DMS153 (cell line): ENCODE measurements at places on chromosomes 12 and 14.

GRCh38 chr12:2642896-2643425, 151.8 kb upstream of the FKBP4 start:
- DNase-seq = no peak

- DNase-seq = no peak
Measured at GRCh38 chr12:27012239-27012981, 1.8 kb downstream of the TM7SF3 start.

- peak; percentile 56 for DNase-seq
Measured at GRCh38 chr12:79001404-79001803, 136.8 kb downstream of the SYT1 start.

GRCh38 chr14:75277008-75277814, 1.4 kb upstream of the FOS start:
- peak; percentile 87 for DNase-seq

DNA sequence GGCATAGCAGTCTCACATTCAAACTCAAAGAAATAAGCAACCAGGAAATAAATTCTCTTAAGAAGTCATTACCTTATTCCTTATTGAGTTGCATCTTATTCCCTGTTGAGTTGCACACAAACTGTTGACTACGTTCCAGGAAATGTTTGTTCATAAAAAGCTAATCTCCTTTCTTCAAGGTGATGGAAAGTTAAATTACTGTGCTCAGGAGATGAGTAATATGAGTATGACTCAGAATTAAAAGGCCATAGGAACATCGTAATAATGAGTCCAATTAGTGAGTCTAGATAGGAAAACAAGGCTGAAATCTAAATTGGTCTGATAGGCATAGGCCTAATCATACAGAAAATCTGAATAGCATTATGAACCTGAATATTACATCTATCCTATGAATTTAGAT, 203.1 kb downstream of the SLC2A13 start:
- DNase-seq = peak; percentile 20

DNA sequence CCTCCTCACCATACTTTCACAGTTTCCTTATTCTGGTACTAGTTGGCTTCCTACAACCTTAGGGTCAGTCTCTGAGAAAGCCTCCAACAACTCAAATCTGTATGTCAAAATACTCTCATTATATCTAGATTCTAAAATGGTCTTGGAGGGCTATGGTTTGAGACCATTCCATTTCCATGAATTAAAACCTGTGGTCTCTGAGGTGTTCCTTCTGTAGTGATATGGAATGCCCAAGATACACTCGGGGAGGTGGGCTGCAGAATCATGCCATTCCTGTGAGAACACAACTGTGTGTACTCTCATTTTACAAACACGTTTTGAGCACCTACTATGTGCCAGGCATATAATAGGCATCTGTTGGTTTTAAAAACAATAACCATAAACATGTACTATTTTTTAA, 74.0 kb downstream of the FERMT2 start:
- DNase-seq = no peak

DNA sequence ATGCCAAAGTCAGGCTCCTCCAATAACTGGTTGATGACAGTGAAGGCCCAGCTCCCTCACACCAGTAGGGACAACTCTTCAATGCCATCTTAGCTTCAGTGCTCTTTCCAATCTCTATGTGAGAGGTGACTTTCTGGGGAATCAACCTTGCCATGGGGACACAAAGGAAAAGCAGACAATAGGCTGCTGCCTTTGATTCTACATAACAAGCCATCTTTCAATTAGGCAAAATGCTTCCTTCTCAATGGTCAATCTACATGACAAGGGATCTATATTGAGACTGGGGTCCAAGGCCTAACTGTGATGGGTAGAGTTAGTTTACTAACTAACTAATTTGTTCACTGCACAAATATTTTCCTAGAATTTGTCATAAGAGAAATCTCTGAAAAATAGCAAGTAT, 1417.5 kb upstream of the SEL1L start:
- DNase-seq = no peak

DNA sequence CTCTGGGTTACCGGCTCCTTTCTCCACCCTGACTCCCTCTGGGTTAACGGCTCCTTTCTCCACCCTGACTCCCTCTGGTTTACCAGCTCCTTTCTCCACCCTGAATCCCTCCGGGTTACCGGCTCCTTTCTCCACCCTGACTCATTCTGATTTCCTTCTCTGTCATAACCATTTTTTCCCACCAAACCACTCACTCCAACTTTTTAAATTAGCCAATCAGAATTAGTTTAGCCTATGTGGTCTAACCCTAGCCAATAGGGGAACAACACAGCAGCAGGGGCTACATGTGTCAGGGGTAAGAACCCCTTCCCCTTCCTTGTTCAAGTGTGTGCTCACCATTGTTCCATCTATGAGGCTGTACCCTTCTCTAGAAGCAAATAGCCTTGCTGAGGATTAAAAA, 98.4 kb upstream of the RBM19 start:
- DNase-seq = no peak

- DNase-seq = no peak
Measured at GRCh38 chr12:29782871-29783772, 620 bp downstream of the TMTC1 start.

GRCh38 chr12:110732572-110732971, 10.1 kb downstream of the PPP1CC start:
- DNase-seq = no peak

GRCh38 chr12:129571901-129572494, 331.8 kb downstream of the TMEM132D start:
- DNase-seq = no peak
